ENCODE measurements at places on chromosomes 7 and 10. TPM values are rescaled to one million over a fixed set of nuclear protein-coding genes. Genes with fewer than 3 reads are reported as not detected.

GRCh38 chr10:6445671-6446316 is 134.3 kb downstream of the PRKCQ start:
- no peaks in the 10 kb centered on the region for H3K27me3 ChIP-seq
- peak; percentile 17 for DNase-seq
- H3K4me3 ChIP-seq = peak overlapping the region; percentile 35
- H3K36me3 ChIP-seq = no peaks in the 10 kb centered on the region
- no peak overlapping the region for H3K27ac ChIP-seq
- H3K4me1 ChIP-seq = no peaks in the 10 kb centered on the region

DNA sequence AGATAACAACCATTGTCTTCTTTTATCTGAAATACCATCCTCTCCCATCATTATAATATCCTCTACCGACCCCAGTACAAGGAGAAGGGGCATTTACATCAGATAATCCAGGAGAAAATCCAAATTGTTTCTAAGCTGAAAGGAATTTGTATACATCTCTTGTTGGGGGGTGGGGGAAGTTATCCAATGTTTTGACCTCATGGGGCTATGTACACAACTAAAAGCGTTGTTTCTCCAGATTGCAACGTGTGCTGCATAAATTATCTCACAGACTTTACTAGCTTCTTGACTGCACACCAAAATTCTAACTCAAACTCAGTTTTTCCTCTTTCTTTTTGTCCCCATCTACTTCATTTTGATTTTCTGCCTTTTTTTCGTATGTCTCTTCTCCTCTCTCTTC is 156.7 kb downstream of the TWIST1 start:
- H3K4me1 ChIP-seq = no peaks in the 10 kb centered on the region
- DNase-seq = no peak
- no peaks in the 10 kb centered on the region for H3K27me3 ChIP-seq

DNA sequence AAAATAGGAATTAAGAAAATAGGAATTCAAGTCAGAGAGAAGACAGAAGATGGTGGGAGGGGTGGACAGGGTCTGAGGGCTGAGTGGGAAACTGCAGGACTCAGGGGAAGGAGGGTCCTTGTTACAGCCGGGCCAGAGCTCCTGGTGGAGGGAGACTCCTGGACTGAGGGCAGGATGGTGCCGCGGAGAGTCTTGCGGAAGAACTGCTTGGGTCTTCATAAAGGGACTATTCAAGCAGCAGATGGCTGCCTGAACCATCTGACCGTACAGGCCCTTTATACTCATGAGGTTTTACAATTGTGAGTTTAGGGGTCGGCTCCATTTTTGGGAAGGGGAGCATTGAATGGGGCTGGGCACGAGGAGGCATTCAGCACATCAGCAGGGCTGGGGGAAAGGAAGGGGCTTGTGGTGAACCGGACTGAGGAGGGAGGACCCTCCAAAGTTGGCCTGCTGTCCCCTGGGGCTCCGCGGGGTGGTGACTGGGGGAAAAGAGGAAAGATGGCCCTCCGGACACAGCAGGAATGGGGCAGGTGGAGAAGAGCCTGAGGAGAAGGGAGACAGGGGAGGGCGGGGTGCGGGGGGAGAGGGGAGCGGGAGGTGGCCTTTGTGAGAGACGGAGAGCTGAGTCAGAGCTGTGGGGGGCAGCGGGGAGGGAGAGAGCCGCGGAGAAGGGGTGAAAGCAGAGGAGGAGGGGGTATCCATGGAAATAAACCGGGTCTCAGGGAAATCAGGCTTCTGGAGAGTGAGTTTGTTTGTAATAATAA is 1.5 kb downstream of the FAM131B start:
- H3K27me3 ChIP-seq = peaks cover 35% of the 10 kb centered on the region
- H3K4me1 ChIP-seq = no peaks in the 10 kb centered on the region
- H3K4me3 ChIP-seq = peak overlapping the region; percentile 10
- H3K36me3 ChIP-seq = no peaks in the 10 kb centered on the region

DNA sequence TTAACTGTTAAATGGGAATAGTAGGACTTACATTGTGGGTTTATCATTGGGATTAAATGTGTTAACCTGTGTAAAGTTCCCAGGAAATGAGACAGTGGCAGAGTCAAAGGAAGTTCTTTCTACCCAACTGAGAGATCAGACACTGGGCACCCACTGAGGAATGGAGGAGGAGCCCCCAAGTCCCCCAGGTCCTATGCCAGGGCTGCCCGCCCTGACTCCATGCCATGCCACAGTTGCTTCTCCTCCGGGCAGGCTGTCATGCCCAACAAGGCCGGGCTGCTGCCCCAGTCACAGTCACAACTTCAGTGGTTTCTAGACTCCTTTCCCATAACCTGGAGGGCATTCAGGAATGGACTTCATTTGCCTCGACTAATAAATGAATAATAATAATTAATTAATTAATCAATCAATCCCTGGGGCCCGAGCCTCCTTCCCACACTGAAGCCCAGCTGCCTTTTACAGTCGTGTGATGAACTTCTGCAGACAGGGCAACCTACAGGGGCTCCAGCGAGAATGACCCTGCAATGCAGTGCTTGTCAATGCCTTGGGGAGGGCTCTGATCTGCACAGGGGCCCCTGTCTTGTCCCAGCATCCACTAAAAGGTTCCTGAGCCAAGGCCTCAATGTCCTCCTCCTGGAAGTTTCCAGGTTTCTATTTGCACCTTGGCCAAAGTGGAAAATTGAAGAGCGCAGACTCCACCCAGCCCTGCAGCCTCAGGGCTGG is 32.4 kb downstream of the DRGX start:
- DNase-seq = no peak
- H3K4me3 ChIP-seq = no peak overlapping the region
- no peaks in the 10 kb centered on the region for H3K36me3 ChIP-seq
- H3K27ac ChIP-seq = no peak overlapping the region
- no peaks in the 10 kb centered on the region for H3K4me1 ChIP-seq

DNA sequence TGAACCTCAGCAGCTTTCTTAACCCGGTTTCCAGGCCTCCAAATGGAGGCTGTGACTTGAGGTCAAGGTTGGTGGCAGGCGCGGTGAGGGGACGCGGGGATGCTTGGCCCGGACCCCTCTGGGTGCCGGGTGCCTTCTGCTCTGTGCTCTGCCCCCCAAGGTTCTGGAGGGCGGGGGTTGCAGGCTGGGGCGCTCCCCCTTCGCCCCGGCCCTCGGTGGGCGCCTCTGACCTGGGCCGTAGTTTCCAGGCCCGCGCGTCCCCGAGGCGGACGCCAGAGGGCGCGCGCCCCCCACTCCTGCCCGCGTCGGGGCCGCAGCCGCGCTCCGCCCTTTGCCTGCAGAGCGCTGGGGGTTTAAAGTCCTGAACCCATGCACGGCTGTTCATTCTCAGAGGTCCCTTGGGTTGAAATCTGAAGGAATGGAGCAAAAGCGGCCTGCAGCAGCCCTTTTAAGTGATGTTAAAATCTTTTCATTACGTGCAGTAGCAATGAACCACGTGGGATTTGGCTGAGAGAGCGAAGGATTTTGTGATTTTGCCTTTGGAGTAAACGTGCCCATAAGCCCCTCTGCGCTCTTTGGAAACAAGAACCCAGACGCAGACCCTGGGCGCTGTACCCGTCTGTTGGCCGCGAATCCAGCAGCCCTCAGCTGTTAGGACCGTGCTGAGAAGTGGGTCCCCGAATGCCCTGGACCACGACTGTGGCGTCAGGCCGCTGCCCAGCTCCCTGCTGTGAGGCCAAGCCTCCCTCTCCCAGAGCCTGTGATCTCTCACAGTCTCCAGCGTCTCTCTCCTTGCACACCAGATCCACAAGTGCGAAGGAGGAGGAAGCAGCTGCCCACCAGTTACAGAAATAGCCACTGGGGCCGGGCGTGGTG is 135.0 kb downstream of the ACTR3B start:
- no peak overlapping the region for H3K27ac ChIP-seq
- no peaks in the 10 kb centered on the region for H3K4me1 ChIP-seq
- DNase-seq = no peak

The SAP25 gene
- 0.22 TPM for polyA plus RNA-seq
